Gastrocnemius medialis (tissue), 4 donors: ENCODE measurements at places on chromosomes 2 and 18. TPM values are rescaled to one million over a fixed set of nuclear protein-coding genes. Genes with fewer than 3 reads are reported as not detected.

Gene TRPM8
- total RNA-seq: not detected

Gene PIEZO2
- total RNA-seq: 0.23 TPM

Gene FIGN
- 3.1 TPM for total RNA-seq

GRCh38 chr2:126145752-126146151 is 510.2 kb upstream of the GYPC start:
- no peak for DNase-seq
- H3K27ac ChIP-seq: no peak overlapping the region
- H3K36me3 ChIP-seq: no peaks in the 10 kb centered on the region

DNA sequence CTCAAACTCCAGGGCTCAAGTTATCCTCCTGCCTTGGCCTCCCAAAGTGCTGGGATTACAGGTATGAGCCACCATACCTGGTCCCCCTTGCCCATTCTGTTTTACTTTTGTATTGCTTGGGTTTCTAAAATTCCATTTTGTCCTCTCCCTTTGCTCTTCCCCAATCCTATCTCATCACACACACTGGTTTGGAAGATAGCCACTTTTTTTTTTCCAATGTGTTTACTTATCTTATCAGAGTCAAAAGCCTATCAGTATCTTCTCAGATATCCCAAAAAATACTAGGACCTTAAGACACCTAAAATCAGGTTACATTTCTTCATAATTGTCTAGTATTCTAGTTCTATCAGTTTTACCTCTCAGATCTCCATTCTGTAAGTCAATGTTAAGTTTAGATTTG is 56.1 kb downstream of the MSH2 start:
- no peaks in the 10 kb centered on the region for H3K36me3 ChIP-seq
- DNase-seq: no peak
- H3K27me3 ChIP-seq: no peaks in the 10 kb centered on the region
- H3K4me1 ChIP-seq: no peaks in the 10 kb centered on the region
- no peak overlapping the region for H3K4me3 ChIP-seq

DNA sequence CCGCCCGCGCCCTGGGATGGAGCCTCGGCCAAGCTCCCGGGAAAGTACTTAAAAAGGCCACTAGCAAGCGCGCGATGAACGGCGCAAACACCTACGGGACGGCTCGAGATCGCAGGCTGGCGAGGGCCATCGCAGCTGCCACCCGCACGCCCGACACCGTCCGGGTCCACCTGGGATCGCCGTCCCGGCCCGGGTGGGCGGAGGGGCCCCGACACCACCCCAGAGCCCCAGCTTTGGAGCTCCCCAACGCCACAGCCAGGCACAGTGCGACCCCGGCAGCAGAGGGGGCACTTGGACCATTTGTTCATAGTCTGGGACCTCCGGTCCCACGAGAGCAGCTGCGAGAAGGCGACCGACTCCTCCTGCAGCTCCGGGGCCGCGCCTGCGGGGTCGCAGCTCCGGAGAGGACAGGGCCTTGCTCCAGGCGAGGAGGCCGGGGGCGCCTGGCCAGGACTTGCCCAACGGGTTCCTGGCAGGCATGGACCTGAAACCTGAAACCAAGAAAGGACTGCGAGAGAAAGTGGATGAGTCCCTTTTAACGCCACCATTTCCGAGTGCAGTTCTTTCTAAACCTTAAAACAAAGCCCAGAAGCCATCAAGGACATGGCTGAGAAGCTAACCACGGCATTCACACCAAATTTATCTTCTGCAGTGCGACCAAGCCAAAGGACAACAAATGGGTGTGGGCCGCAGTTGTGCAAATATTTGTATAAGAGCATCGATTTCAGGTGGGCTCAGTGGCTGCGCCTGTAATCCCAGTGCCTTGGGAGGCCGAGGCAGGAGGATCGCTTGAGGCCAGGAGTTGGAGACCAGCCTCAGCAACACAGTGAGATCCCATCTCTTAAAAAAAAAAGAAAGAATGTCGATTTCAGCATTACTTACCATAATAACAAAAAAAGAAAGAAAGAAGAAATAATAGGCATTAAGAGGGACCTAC is 54.0 kb upstream of the IMP4 start:
- no peak overlapping the region for H3K4me3 ChIP-seq
- H3K27me3 ChIP-seq: no peaks in the 10 kb centered on the region
- H3K36me3 ChIP-seq: no peaks in the 10 kb centered on the region
- H3K4me1 ChIP-seq: no peaks in the 10 kb centered on the region
- no peak for DNase-seq

DNA sequence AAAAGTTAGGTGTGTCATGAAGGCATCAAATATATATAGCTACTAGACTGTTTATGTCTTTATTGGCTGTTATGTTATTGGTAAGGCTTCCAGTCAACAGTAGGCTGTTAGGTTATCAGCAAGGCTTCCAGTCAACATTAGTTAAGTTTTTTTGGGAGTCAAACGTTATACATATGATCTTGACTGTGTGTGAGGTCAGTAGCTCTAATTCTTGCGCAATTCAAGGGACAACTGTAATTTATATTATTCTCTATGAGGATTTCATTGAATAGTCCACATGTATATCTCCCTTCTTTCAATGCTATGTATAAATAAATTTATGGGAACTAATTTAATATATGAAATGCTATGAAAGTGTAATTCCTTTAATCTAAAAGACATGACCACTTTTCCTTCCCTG is 757.5 kb upstream of the TMEFF2 start:
- no peak overlapping the region for H3K4me3 ChIP-seq
- DNase-seq: no peak
- no peaks in the 10 kb centered on the region for H3K27me3 ChIP-seq
- H3K36me3 ChIP-seq: no peaks in the 10 kb centered on the region
- no peaks in the 10 kb centered on the region for H3K4me1 ChIP-seq

DNA sequence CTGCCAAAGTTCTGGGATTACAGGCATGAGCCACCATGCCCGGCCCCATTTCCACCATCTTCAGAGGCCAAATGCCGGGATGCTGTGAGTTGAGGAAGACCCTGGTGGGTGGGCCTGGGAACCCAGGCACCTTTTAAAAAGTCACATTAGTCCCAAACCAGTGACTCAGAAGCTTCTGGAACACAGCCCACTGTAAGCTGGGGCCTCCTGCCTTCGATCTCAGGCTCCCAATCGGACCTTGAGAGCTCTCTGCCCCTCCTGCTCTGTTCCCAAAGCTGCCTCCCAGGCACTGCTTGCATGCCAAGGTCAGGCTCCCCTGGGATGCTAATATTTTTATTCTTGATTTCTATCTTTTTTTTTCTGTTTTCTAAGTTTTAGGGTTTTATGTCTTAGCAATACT is 4.2 kb downstream of the ADCY3 start:
- H3K27ac ChIP-seq: peak overlapping the region; percentile 63
- no peak overlapping the region for H3K4me3 ChIP-seq
- H3K4me1 ChIP-seq: no peaks in the 10 kb centered on the region

DNA sequence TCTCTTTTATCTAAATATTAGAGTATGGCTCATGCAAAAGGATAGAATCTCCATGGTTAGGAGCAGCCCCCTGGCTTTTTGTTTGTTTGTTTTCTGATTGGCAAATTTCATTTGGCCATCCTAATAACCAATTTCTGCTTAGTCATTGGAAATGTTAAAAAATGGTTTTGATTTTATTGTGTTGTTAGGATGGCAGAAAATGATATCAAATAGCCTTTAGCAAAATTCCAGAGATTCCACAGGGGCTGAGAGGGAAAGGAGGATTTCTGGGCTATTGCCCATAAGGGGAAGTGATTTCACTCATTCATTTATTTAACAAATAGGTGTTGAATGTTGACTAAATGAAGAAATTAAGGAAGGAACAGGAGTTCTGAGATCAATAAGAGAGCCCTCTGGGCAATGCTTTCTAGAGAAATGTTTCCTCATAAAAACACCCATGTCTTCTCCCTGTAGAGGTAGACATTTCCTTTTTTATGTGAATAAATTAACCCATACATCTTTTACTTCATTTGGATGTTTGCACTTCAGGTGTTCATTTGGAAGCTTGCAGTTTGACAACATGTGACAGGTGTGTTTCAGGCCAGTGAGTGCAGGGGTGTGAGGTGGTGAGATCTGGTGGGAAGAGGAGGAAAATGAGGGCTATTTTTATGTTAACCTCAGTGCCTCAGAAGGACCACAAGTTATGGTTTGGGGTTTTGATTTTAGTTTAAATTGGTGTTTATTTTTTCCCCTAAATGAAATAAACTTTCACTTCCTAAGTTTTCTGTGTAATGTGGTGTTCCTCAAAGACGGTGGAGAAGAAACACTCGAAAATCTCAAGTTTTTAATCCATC is 61.7 kb upstream of the EPC2 start:
- DNase-seq: no peak
- no peak overlapping the region for H3K27ac ChIP-seq
- H3K4me3 ChIP-seq: no peak overlapping the region
- H3K4me1 ChIP-seq: no peaks in the 10 kb centered on the region

DNA sequence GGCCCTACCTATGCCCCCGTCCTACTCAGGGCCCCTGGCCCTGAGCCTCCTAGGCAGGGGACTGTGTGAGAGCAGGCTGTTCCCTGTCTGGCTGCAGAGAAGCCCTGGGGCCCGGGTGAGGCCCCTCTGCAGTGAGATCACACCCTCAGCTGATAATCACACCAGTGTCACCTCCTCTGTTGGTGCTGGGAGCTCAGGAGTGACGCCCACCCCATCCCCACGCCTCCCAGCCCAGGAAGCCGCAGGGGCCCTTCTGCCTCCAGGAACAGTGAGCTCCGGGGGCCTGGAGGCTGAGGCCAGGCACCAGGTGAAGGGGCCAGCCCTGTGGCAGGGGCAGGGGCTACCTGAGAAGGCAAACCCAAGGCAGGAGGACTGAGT is 20.0 kb downstream of the KCNIP3 start:
- H3K4me1 ChIP-seq: no peaks in the 10 kb centered on the region
- H3K36me3 ChIP-seq: no peaks in the 10 kb centered on the region
- H3K27ac ChIP-seq: no peak overlapping the region
